Stimulated activated CD8-positive, alpha-beta memory T cell treated with anti-CD3 and anti-CD28 coated beads, Interleukin-7, amount 100 ng/mL, for 48 hours (primary cell): ENCODE measurements at places on chromosomes 4 and X.

- DNase-seq, result no peak
Measured at GRCh38 chrX:40199704-40200103, 101.9 kb upstream of the BCOR start.

GRCh38 chr4:102168580-102168979 lies 176.7 kb downstream of the SLC39A8 start:
- DNase-seq, result no peak

- DNase-seq, result no peak
Measured at GRCh38 chr4:186900232-186900900, 176.7 kb upstream of the FAT1 start.

GRCh38 chr4:38896940-38897339 lies 29.3 kb downstream of the FAM114A1 start:
- DNase-seq, result no peak

GRCh38 chr4:139763672-139764071 lies 98.1 kb downstream of the MGST2 start:
- DNase-seq, result no peak

GRCh38 chr4:10589799-10590198 lies 94.8 kb downstream of the CLNK start:
- no peak for DNase-seq

- no peak for DNase-seq
Measured at GRCh38 chr4:27685947-27686346, 825.3 kb downstream of the STIM2 start.

DNA sequence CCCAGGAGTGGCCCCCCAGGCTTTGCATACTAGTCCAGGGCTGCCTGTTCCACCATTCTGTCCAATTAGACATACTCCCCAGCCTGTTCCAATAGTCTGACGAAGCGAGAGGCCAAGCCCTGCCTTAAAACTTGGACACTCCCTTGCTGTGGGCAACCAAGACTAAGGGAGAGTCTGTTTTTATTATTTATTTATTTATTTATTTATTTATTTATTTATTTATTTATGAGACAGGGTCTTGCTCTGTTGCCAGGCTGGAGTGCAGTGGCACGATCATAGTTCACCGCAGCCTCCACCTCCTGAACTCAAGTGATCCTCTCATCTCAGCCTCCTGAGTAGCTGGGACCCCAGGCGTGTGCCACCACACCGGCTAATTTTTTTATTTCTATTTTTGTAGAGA lies 6.6 kb downstream of the KIT start:
- no peak for DNase-seq

- DNase-seq, result no peak
Measured at GRCh38 chr4:183362916-183363542, 40.8 kb upstream of the CLDN24 start.

GRCh38 chr4:170008371-170008770 lies 17.8 kb downstream of the MFAP3L start:
- DNase-seq, result no peak

DNA sequence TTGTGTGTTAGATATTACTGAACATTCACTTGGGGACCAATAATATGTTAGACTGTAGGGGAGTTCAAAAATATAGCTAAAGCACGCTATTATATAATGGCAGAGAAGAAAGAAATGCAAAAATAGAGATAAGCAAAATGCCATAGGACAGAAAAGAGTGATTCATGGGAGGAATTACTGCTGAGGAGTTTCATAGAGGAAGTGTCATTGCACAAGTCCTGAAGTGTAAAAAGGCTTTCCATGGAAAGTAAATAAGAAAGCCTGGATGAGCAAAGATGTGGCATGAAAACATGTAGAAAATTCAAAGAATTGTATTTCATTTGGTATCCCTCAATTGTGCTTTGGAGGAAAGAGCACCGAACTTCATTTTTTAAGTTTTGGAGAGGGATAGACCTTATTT lies 14.5 kb downstream of the HMGB2 start:
- DNase-seq, result no peak

- DNase-seq, result no peak
Measured at GRCh38 chrX:124239324-124239723, 93.1 kb upstream of the TEX13D start.

DNA sequence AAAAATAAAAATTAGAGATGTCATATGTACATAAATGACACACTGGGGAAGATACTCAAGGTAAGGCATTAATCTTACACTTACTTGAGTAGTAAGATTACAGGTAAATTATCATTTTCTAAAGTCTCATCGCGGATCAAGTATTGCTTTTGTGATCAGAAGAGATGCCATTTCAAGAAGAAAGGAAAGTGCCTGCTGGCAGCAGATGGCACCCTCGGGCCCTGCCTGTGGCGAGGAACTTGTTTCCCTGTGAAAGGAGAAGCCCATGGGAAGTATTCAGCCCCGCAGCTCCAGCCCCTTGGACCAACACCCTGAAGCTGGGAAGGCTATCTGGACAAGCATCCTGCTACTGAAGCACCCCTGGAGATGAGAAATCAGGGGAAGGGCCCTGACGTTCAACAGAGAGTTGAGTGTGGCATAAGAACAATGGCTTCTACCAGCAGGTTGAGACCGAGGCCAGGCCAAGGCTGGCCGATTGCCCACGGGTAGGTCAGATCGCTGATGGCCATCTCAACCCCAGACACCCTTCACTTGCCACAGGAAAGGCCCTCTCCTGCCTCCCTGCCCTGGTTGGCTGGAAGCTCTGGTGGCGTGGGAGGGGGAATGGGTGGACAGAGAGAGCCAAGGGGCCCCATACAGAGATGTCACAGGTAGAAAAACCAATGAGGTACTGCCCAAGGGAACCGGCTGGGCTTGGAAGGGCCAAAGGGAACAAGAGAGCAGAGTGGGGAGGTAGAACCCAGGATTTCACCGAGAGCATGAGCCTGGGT lies 18.8 kb upstream of the MXD4 start:
- no peak for DNase-seq

DNA sequence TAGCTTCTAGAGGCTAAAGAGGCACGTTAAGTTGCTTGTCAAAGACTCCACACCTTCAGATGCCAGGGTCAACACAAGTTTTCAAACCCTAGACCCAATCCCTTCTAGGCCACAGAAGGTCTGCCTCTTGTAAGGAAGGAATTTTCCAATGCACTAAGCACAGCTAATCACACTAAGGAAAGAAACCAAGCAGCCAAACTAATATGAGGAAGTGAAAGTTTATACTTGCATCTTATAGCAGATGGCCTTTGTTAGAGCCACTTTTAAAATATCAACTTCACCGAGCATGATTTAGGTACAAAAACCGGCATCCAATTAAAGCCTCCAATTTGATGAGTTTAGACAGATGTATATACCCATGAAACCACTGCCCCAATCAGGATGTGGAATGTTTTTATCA lies 9.9 kb downstream of the FHL1 start:
- no peak for DNase-seq

- no peak for DNase-seq
Measured at GRCh38 chr4:99205153-99205979, 13.7 kb downstream of the ADH6 start.

DNA sequence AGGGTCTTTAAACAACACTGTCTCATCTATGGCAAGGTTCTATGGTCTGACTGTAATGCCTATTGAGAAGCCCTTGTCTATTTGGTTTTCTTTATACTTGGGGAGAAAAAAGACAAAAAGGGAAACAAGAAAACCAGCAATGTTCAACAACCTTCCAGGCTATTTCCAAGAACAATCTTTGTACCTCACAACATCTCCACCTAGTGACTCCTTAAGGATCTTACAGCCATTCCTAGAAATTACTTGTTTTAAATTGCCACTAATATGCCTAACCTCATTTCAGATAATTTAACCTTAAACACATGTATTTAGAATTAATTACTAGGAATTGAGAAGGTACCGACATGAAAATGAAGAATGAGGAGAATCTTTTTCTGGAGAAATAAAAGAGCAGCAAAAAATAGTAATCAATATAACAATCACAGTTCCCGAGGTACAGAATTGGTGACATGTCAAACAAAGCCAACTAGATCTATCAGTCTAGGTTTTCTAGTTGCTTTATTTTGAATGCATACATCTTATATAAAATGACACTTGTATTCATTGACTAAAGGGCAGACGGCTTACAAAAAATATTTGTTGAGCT lies 1.6 kb upstream of the RBM46 start:
- no peak for DNase-seq

GRCh38 chr4:165748321-165748720 lies 124.7 kb upstream of the TLL1 start:
- no peak for DNase-seq

GRCh38 chr4:75643651-75644050 lies 13.3 kb upstream of the CDKL2 start:
- no peak for DNase-seq

DNA sequence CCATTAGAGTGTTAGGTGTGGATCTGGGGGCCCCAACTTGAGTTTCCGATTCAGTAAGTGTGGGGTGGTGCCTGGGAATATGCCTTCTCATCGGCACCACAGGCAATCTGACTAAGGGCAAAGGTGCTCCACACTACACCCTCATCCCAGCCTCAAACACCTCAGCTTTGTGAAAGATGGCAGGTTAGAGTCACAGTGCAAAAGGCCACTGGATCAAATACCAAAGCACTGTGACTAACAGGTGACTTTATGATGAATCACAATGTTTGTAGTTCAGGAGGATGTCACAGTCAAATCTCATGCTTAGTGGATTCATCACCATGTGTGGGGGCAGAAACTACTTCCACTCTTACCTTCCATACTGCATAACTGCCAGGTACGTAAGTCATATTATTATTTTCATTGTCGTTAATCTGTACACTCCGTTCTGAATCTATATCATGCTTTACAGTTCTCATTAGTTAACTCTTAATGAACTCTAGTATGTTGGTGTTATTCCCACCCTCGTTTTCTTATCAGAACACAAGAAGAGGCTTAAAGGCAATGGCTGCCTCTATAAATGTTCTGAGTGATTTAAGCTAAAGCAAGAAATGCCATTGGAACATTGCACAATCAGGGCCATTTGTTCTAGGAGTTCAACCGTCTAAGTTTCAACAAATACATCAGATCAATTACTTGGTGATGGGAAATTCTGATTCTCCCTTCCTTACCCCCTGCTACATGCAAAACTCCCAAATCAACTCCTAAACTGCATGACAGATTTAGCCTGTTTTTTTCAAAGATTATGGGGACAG lies 50.2 kb downstream of the PRKG2 start:
- DNase-seq, result no peak
